ENCODE measurements at places on chromosomes 4 and X.

- no peak for DNase-seq
These were observed 591.0 kb downstream of the ANKRD50 start for GRCh38 chr4:124121461-124121971.

DNA sequence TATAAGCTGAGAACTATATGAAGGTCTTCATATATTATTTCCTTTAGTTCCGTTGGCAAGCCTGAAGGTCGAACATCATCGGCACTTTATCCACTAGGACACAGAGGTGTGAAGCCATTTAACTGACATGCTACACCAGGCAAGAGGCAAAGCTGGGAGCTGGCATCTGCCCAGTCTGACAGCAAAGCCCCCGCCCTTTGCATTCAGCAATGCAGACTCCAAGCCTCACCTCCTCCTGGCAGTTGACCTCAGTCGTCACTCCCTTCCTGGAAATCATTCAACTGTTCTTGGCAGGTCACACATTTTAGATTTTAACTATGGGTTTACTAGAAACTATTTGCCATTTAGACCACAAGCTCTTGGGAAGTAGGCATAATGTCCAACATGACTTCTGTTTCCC, 135.8 kb upstream of the FRG1 start:
- no peak for DNase-seq

DNA sequence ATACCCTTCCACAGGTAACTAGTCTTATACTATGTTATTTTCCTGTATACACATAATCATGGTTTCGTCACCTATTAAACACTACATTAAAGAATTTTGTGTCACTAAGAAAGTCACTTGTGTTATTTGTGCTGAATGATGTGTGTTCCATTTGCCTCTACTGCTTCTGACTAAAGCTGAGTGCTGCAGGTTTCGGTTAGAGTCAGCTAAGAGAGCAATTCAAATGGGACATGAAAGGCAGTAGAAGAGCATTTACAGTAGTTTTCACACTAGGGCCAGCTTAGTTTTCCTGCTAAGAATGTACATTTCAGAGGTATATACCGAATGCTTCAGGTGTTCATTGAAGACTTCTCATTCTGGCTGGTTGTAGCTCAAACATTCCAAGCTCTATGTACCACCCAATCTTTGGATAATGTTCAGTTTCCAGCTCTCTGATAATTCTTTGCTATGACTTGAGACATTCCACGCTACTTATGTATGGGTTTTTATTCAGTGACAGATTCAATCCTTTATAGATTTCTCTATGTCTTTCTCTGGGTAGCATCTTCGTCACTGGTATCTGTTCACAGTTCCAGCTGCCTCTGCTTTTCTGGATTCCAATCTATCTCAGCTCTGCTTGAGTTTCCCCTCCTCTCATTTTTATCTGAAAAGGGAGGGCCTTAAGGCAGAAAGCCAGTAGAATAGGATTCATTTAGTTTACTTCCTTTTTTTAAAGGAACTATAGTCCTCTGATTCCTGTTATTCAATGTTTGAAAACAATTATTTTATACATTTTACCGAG, 164.4 kb downstream of the CXXC4 start:
- no peak for DNase-seq

DNA sequence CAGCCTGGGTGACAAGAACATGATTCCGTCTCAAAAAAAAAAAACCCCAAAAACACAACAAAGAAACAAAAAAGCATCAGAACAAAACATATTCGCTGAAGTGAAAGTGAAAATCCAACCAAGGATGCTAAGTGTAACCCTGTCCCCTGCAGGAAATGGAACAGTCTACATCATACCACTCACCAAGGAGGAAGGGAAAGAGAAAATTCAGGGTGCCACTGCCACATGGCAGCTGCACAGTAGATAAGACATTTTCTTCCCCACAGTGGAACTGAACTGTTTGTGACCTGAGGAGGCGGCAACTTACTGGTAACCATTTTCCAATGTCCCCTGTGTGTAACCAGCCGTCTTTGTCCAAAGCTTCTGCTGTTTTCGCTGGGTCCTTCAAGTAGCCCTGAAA, 28.2 kb upstream of the CENPU start:
- DNase-seq = no peak

- DNase-seq = no peak
These were observed 572 bp upstream of the SMPX start for GRCh38 chrX:21758488-21758887.

GRCh38 chr4:114613560-114613959, 15.0 kb downstream of the UGT8 start:
- DNase-seq = no peak
